ENCODE measurements at places on chromosomes 4 and X.

GRCh38 chr4:168773388-168774195 lies 236.5 kb downstream of the CBR4 start:
- DNase-seq, result no peak

DNA sequence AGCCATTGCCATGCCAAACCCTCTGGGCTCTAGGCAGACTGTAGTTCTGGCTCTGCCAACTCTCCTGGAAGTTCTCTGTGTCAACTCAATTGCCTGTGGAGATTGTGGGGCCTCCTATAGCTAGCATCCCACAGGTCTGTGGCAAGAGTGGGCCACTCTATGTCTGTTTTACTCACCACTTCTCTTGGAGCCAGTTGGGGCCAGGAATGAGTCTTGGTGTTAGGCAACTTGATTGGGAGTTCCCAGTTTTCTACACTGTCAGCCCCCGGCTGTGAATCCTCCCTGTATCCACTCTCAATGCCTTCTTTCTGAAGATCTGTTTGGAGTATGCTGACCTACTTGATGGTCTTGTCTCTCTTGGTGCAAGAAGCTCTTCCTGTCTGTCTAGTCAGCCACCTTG lies 48.2 kb upstream of the EPGN start:
- no peak for DNase-seq

DNA sequence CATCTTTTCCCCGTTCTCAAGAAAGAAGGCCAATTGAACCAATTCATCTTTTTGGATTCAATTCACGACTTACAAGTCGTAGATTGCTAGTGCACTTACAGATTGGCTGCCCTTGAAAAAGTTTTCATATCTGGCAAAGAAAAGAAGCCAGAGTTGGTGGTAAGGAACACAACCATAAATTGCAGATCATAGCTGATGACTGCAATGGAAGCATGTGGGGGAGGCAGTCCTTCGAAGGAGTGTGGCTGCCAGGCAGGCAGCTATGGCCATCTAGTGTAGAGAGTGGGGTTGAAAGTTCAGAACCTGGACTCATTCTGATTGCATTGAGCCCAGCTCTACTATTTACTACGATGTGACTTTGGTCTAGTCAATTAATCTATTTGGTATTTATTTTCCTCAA lies 4.5 kb downstream of the GPM6A start:
- no peak for DNase-seq

DNA sequence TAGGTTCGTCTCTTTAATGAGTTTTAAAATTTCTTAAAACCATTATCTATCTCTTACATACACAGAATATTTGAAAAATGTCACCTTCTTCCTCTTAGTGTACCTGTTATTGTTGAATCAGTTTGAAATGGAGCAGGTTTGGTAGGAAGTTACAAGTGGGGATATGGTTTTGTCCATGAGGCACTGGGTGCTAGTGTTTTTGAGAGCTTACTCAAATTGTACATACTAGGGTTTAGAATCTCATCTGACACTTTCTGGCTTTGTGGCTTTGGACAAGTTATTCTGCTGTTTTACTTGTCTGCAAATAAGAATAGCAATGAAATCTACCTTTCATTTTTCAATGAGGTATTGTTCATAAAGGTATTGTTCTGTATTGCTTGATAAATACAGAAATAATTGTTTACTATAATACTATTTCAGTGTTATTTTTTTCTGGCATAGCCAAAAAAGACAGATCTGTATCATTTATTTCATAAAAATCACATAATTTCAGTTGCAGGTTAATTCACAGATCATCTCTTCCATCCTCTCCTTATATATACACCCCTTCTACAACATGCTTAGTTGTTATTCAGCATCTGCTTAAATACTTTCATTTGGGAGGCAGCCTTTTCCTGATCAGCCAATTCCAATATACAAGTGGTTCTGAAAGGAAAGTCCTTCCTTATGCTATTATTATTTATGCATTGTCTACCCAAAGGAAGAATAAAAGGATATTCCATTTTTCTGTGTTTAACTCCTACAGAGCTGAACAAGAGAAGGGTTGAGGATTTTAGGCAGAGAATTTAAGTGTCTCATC lies 13.3 kb downstream of the NCAPG start:
- no peak for DNase-seq

- no peak for DNase-seq
These were observed 301.1 kb downstream of the FRMPD4 start for GRCh38 chrX:12439416-12439815.

- DNase-seq, result no peak
These were observed 94.2 kb downstream of the MFAP3L start for GRCh38 chr4:169931964-169932363.

GRCh38 chr4:174865418-174865985 lies 36.5 kb upstream of the GLRA3 start:
- no peak for DNase-seq

DNA sequence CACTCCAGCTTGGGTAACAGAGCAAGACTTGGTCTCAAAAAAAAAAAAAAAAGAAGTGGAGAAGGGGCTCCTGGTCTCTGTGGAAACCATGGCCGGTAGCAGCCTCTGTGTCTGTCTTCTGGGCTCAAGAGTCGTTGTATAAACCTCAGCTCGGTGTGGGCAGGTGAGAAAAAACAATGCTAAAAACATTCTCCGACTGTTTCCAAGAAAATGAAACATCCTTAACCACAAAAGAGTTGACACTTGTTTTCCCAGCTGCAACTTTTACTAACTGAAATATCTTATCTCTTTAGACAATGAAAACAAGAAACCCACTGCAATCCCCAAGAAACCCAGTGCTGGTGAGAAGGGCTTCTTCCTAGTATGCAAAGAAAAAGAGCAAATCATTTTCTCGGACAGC lies 26.2 kb downstream of the CD99 start:
- no peak for DNase-seq

- no peak for DNase-seq
These were observed 38.5 kb downstream of the RAB33B start for GRCh38 chr4:139492429-139492828.

DNA sequence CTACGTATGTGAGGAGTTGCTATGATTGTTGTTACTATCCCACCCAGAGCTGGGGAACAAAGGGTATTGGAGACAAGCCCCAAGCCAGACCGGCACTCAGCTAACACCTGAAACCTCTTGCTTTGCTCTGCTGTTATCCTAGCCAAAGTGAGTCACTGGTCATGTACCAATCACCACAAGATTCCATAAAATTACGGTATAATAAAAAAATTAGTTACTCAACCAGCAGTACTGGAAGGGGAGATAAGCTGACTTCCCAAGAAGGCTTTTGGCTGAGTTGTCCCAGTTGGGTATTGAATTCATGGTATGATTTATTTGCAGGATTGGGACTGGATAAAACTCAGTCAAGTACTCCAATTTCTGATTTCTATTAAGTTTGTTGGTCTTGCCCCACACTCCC lies 5.3 kb downstream of the EDA2R start:
- no peak for DNase-seq

GRCh38 chr4:141469392-141469791 lies 167.0 kb upstream of the IL15 start:
- no peak for DNase-seq

DNA sequence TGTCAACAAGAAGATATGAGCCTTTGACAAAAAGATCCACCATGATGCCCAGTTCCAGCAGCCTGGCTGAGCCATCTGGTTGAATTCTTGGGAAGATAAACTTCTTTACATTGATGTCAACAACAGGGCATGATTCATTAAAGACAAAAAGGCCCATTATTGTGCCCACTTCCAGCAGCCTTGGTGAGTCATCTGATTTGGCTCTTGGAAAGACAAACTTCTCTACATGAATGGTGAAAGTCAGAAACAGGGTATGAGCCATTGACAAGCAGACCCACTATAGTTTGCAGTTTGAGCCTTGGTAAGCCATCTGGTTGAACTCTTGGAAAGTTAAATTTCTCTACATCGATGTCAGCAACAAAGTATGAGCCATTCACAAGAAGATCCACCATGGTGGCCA lies 4.1 kb upstream of the CSF2RA start:
- DNase-seq, result no peak

- DNase-seq, result peak; percentile 59
These were observed 62.3 kb upstream of the ADAMTS3 start for GRCh38 chr4:72631296-72631695.

DNA sequence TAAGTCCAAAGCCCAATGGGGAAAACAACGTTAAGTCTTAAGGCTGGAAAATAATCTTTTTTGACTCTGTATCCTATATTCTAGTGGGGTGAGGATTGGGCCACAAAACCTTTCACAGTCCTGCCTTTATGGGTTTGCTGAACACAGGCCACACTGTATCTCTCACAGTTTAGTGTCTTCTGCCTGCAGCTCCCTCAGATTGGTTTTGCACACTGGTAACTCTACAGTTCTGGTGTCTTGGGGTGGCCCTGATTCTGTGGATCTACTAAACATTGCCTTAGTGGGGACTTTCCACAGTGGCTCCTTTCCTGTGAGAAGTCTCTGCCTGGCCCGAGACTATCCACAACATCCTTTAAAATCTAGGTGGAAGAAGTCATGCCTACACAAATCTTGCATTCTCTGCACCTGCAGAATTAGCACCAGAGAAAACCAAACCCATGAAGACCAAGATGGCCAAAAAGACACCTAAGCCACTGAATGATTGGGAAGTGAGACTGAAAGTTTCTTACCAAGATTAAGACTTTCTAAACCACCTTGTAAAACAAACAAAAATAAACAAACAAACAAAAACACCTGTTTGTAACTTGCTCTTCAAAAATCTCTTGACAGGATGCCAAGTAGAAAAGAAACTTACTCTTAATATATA lies 150.4 kb upstream of the PCDH10 start:
- DNase-seq, result no peak

- no peak for DNase-seq
These were observed 101.3 kb downstream of the ZAR1 start for GRCh38 chr4:48591372-48591771.

- DNase-seq, result no peak
These were observed 165.8 kb downstream of the VSIG4 start for GRCh38 chrX:65874110-65874509.

DNA sequence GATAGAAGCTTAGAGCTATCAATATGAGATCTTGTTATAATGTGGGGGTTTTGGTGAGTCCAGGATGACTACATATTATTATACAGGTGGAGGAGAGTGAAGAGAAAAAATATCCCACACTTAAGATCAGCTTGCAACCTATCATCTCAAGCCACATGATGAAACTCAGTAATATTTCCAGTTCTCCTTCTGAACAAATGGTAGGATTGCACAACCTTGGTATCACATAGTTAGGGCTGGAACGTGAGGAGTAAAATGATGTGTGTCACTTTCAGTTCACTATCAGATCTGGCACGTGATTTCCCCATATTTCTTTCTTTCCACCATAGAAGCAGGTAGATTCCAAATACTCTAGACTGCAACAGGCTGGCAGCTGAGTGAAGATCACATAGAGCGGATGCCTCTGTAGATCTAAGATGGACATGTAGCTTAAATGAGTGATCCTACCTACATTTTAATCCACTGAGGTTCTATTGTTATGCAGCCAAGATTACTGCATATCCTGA lies 150.6 kb upstream of the ANKRD50 start:
- DNase-seq, result no peak

- no peak for DNase-seq
These were observed 14.1 kb upstream of the SMIM43 start for GRCh38 chr4:121778991-121779628.

DNA sequence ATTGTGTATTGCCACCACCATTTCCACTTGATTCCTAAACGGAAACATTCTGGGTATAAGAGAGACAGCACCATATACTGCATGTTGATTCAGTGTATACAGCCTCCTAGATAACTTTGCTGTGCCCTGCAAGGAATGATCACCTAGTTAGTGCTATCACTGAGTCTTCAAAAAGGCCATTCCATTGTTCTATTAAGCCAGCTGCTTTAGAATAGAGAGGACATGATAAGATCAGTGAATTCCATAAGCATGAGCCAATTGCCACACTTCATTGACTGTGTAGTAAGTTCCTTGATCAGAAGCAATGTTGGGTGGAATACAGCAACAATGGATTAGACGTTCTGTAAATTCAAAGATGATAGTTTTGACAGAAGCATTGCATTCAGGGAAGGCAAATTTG lies 1047.3 kb downstream of the PCDH18 start:
- DNase-seq, result no peak

DNA sequence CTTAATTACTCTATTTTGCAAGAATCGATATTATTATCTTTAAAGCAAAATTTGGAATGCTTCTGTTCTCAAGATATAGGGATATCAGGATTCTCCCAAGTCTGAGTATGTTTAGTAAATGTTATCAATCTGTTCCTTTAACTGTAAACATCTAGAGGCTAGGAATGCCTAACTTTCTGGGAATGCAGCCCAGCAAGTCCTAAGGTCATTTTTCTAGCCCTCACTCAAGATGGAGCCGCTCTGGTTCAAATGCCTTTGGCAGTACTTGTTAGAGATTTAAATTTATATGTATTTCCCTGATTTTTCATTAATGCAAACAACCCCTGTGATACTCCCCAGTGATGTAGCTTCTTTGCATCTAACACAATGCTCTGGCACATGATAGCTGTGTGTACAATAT lies 623.8 kb upstream of the LCORL start:
- no peak for DNase-seq

DNA sequence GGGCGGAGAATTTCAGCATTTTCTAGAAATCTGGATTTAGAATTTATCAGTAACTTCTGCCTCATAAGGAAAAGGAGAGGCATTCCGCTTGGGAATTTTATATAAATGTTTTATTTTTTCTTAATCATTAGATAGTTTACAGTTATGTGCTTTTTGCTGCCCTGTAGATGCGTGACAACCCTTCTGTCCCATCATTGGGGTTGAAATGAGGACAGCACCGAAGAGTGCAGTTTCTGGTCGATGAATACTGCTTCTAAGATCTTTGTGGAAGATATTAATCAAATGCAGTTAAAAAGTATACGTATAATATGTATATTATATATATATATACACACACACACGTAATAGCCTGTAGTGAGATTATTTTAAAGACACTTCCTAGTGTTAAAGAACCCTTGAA lies 1.5 kb downstream of the RBPJ start:
- DNase-seq, result no peak

GRCh38 chrX:55867708-55868107 lies 150.2 kb downstream of the RRAGB start:
- no peak for DNase-seq

DNA sequence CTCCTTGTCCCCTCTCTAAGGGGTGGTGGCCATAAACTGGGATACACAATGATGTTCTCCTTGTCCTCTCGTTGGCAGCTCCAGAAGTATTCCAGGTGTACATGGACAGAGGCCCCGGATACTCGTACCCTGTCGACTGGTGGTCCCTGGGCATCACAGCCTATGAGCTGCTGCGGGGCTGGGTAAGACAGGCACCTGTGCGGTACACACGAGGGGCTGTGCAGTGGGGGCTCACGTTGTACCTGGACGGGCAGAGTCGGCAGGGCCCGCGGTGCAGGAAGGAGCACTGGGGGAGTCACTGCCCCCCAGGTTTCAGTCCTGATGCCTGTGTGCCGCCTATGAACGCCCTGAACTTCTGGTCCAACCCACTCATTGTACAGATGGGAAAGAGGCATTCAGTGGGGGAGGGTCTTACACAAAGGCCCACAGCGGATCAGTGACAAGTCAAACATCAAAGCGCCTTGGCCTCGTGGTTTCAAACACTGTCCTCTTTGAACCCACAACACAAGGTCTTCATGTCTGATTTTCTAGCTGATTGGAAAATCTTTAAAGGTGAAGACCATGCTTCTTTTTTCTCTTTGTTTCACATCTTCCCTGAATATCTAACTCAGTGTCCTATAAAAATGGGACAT lies 261.6 kb downstream of the EVC2 start:
- DNase-seq, result no peak

GRCh38 chrX:109878236-109878635 lies 124.7 kb upstream of the TMEM164 start:
- DNase-seq, result no peak
